ENCODE measurements at places on chromosomes 2 and 18.

DNA sequence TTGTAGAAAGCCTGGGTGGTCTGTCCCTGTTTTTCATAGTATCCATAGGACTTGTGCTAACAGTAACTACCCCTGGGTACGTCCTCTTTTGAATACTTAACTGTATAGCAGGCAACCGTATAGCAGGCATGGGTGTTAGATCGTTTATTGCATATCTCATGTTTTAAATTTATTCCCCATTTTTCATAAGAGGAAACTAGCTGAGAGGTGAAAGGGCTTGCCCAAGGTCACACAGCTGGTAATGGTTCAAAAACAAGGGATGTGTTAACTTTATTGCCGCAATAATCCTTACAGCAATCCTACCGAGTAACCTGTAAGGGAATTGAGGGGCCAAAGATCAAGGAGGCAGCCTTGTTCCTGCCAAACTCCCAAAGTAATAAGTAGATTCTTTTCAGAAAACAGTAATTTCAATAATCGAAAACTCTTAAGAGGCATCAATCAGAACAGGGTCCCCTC is 990 bp upstream of the MGAT4A start:
- no peak for DNase-seq

DNA sequence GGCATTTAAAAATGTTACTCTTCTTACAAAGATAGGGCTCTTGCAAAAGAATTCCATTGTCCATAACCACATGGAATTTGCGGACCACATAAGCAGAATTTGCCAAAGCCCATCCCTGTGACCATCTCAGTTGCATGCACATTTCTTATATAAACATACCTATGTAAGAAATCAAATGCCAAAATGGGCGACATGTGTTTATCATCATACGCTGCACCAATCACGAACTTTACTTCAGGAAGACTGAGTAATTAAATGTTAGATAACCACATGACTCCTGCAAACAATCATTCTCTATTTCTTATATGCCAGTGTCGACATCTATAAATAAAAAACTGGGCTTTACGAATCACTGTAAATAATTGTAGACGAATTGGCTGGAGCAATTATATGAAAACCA is 186.1 kb upstream of the RBMS1 start:
- no peak for DNase-seq

- no peak for DNase-seq
These were observed 191.6 kb downstream of the TTC32 start for GRCh38 chr2:19710230-19710629.

DNA sequence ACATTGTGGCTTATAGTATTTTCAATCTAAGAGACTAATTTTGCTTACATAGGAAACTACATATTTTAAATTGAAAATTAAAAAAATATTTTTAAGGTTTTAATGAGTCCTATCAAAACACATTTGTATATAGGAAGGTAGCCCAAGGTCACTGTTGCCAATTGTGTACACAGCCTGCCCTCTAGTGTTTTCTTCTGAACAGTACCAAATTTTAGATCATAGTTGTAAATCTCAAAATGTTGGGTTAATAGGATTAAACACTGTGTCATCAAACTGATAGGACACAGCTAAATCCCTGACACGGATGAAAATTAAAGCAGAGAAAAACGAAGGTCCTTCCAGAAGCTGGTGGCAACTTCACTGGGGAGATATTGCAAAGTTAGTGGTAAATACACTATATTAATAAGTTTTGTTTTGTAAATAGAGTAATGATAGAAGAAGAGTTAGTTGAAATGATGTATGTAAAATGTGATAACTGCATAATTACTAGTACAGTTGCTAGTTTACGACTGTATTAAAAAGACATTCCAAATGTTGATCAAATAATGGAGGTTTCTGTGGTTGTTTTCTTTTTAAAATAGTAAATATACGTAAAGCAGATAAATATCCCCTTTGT is 19.7 kb downstream of the CLUL1 start:
- DNase-seq, result no peak

DNA sequence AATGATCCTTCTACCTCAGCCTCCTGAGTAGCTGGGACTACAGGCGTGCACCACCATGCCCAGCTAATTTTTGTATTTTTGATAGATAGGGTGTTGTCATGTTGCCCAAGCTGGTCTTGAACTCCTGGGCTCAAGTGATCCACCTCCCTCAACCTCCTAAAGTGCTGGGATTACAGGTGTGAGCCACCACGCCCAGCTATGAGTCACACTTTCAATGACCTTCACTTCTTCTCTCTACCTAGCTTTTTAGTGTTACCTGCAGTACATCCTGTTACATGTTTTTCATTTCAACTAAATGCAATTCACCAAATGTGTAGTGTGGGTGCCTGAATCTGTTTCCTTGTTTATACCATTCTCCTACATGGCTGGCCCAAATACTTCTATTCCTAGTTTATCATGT is 64.0 kb downstream of the SLC39A10 start:
- DNase-seq, result no peak

DNA sequence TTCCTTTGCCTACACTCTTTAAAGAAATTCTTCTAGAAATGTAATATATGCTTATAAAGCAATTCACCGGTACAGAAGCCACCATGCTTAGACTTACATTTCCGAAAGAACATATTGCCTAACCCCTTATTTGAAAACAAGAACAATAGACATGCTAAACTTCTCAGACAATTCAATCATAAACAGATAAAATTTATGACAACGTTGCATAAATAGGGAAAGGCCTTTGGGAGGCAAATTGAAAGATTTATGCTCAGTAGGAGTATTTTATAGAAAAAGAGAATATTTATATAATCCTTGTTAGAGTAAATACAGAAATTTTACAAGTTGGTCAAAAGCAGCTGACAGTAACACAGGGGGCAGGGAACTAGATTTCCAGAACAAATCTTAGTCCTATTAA is 16.2 kb upstream of the MEP1B start:
- DNase-seq, result no peak

GRCh38 chr2:16666449-16666801 is 791 bp upstream of the CYRIA start:
- DNase-seq, result no peak

DNA sequence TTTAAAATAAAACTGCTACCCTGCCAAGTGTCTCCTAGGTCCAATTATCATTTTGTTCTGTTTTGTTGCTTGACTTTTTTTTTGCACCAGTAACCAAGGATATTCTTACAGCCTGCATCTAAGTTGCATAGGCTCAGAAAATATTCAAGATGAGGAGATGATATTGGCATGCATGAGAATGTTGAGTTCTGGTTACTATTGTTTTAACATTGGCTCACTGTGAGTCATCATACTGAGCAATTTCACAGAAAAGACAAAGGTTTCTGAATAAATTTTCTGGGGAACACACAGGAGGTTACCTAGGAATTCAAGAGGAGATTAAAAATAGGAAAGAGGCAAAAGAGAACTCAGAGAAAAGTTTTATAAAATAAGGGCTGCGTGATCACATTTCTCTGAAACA is 84.8 kb upstream of the POU3F3 start:
- DNase-seq, result no peak

DNA sequence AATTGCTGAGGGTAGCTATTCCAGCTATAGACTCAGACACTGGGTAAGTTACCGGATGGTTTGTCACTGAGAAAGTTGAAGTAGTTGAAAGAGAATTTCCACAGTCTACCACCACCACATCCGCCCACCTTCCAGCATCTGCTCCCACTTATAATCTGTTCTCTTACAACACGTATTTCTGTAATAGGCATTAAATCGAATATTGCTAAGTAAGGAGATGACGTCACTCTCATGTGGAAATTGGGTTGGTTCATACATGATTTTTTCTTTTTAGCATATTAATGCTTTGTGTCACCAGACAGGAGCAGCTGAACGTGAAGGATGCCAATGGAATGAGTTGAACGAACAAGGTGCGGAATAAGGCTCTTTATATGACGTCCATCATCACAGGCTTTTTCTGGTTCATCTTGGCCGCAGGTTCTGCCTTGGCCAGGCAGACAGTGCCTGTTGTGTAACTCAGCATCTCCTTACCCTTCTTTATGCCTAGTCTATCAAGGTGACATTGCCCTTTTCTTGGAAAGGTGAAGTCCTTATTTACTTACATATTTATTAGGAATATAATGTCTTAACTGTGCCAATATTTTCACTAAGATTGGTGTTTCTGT is 45.9 kb downstream of the THUMPD2 start:
- DNase-seq, result no peak

DNA sequence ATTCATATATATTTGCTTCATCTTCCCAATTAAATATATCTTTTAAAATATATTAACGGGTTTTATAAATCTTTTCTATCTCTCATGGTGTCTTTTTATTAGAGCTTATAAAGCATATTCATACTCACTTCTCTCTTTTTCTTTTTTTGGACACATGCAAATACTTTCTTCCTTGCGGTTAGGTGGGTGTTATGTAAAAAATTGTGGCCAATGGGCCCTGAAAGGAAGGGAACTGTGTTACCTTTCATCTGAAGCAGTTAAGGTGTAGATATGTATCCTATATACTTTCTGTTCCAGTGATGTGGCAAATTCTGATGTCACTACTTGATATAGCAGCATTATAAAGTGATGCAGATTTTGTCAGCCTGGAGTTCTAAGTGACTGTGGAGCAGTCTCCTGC is 714.5 kb downstream of the PLCL1 start:
- DNase-seq, result no peak

Data from stimulated activated CD8-positive, alpha-beta memory T cell treated with anti-CD3 and anti-CD28 coated beads, Interleukin-4, amount 100 ng/mL, for 24 hours (primary cell).